ENCODE measurements at places on chromosomes 7 and 10.

GRCh38 chr7:41010418-41010817 lies 692.5 kb downstream of the INHBA start:
- DNase-seq: no peak

DNA sequence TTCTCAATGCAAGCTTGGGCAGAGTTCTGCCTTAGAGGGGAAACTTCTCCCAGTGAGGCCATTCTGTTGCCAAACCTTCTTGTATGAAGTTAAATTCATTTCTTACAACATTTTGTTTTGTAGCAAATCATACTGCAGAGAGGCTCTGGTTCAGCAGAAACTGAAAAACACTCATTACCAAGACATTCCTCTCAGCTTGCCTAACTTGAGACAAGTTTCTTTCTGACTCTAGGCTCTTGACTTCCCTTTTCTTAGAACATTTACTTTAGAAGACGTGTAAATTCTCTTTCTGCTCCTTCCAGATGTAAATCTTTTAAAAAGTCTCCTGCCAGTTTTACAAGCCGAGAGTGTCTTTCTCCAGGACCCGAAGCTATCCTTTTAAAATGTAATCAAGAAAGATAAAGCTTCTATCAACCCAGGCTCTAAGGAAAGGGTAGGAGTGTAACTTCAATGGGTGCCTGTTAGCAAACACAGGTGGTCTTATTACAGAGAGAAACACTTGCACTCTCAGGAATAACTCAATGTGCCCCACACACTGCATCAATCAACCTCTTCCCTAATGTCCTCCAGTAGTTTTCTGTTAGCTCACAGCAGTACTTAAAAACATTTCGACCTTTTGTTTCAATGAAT lies 80.5 kb upstream of the TAS2R16 start:
- no peak for DNase-seq

DNA sequence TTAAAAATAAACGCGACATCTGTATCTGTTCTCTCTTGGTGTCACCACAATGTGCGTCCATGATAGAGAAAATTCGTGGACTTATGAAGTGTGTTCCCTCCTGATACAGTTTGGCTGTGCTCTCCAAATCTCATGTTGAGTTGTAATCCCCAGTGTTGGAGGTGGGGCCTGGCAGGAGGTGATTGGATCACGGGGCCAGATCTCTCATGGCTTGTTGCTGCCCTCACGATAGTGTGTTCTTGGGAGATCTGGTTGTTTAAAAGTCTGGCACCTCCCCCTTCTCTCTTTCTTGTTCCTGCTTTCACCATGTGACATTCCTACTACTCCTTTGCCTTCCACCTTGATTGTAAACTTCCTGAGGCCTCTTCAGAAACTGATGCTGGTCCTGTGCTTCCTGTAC lies 229.4 kb upstream of the MYO3A start:
- no peak for DNase-seq

- DNase-seq: no peak
These were observed 15.2 kb upstream of the UBE2D1 start for GRCh38 chr10:58319599-58319998.

DNA sequence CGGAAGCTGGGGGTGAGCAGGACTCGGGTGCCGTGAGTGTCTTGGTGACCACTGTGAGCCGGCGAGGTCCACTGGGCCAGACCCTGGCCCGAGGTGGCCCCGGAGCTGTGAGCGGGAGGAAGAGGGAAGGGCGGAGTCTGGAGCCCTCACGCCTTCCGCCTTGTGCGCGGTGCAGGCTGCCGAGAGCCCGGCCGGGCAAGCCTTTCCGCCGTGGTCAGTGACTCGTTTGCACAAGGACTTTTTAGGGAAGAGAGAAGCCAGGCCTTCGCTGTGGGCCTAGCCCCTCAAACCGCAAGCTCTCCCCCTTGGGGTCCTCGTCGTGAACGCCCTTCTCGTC lies 40.9 kb upstream of the ZNF32 start:
- DNase-seq: no peak

GRCh38 chr10:131148270-131148669 lies 163.3 kb downstream of the TCERG1L start:
- DNase-seq: no peak

- DNase-seq: no peak
These were observed 451.3 kb downstream of the GPAM start for GRCh38 chr10:111732166-111732785.

GRCh38 chr7:52151559-52151958 lies 835.0 kb upstream of the COBL start:
- no peak for DNase-seq

DNA sequence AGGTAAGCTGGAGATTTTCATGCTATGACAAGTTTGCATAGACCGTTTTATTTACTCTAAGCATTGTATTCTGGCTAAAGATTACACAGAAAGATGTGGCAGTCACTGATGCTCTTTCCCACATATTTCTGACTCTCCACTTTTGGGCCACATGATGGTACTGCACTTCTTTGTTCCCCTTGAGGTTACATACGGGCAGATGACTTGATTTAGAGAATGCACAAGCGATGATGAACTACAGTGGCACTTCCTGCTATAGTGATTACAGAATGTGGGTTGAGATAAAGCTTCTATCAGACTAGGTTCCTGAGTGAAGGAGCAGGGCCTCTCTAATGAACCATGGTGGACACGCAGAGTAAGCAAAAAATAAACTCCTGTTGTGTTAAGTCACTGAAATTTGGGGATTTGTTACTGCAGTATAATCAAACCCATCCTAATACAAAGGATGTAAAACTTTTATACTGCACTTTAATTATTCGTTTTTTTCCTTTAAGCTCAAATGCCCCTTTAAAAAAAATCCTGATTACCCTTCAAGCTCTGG lies 177.9 kb downstream of the TAX1BP1 start:
- no peak for DNase-seq
